RWPE1 (cell line): ENCODE measurements at places on chromosomes 1 and 21.

GRCh38 chr1:236016782-236017400, 48.0 kb downstream of the NID1 start:
- DNase-seq: peak; percentile 91

- no peak for DNase-seq
Measured at GRCh38 chr21:29578306-29578705, 279.6 kb downstream of the BACH1 start.

- DNase-seq: no peak
Measured at GRCh38 chr1:160630523-160631451, 16.1 kb downstream of the SLAMF1 start.

DNA sequence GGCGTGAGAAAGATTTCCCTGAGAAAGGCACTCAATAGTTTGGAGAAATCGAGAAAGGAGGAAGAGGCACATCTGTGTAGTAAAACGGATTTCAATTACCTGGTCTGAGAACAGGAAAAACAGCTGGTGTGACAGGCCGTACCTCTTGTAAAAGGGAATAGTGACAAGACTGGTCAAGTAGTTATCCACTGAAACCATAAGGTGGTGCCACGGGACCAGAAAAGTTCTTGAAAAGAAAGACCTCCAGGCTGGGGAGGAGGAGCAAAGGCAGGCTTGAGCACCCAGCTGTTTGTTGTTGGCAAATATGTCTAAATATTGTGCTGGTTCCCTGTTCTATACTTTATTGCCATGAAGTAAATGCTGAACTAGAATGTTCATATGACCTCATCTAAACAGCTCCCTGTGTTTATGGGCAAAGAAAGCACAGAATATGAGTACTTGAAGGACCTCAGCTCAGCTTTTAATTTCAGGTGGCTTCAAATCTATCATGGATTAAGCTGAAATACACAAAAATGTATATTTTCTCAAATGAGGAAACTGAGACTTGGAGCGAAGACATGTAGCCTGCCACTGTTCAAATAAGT, 4.0 kb downstream of the HAO2 start:
- peak; percentile 46 for DNase-seq

DNA sequence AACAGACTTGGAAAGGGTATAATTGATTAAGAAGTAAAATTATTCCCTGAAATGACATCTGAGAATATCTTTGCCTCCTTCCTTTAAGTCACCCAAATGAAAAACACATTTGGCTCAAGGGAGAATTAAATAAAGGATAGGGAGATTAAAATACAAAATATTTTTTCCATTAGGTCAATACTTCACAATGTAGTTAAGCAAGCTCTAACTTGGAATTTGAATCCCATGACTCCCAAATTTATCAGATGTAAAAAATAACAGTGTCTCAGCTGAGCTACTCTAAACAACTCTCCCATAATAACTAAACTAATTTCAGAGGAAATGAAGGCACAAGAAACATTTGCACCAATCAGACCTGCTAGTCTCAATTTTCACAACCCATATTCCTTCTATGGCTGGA, 6.5 kb upstream of the NMNAT2 start:
- DNase-seq: no peak

- no peak for DNase-seq
Measured at GRCh38 chr21:42833439-42833815, 45.9 kb downstream of the WDR4 start.

DNA sequence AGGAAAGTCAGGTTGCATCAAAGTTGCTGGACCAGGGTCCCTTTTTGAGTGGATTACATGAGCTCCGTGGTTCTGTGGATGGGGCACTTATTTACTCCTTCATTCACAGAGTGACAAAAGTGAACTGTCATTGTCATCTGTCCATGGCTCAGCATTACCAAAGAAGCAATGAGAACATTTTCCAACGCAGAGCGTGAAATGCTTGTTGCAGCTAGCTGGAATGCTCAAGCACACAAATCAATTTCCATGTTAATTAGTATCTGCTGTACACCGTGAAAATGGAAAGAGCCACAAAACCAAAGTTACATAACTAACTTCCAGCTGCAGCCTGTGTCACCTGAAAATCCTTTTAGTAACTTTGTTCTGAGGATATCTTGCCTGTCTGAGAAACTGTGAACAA, 78.9 kb downstream of the MT1HL1 start:
- no peak for DNase-seq

DNA sequence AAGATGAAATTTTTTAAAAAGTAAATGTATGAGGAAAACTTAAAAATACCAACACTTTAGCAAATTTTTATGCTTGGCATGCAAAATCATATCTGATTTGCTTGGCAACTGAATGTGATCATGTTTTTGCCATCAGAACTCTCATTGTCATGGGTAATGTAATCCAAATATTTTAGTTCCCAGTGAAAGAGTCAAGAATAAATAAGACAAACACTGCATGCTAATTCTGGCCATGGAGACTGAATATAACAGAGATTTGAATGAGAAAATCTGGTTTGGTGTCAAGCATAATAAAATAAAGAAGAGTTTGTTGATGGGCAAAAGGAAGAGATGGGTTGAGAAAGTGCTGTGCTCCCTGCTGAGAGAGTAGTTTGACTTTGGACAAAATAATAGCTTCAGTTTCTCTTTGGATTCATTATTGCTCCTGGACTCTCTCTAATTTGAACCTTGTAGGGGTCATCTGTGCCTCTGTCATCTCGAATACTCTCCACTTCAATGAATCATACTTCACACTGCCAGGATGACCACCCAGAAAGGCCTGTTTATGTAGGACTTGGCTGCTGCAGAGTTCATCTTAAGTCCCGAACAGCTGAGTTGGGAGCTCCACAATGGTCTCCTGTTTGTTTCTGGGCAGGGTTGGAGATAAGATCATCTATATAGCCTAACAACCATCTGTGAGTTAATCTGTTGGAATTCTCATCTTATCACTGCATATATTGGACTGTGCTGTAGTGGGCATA, 34.4 kb downstream of the ADAMTS1 start:
- DNase-seq: no peak

GRCh38 chr1:151638812-151639211, 27.0 kb downstream of the SNX27 start:
- no peak for DNase-seq

- DNase-seq: no peak
Measured at GRCh38 chr1:117032681-117033539, 27.2 kb upstream of the TTF2 start.

- no peak for DNase-seq
Measured at GRCh38 chr1:119626841-119627240, 21.2 kb downstream of the ZNF697 start.

- DNase-seq: no peak
Measured at GRCh38 chr1:58862728-58863385, 79.0 kb upstream of the JUN start.

- DNase-seq: no peak
Measured at GRCh38 chr1:214391873-214392645, 111.1 kb downstream of the SMYD2 start.

- DNase-seq: no peak
Measured at GRCh38 chr1:110627764-110628163, 21.6 kb upstream of the KCNA2 start.

GRCh38 chr1:47729685-47730084, 267.5 kb downstream of the TRABD2B start:
- no peak for DNase-seq

DNA sequence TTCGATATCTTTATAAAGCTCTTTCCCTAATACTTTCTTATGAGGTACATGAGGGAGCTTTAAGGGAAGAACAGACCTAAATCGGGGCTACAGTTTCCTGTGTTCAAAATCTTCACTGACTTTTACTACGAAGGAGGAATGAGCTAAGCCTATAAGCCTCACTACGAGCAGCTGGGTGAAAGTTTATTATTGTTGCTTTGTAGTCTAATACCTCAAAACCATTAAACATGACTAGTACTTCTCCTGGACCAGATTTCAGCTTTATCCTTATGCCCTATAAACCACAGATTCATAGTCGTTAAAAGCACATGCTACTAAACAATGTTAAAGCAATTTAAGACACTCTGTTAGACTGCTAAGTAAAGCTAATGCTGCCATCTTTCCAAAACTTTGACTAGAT, 30.2 kb downstream of the NDC1 start:
- DNase-seq: no peak

GRCh38 chr1:230256896-230257295, 169.2 kb downstream of the PGBD5 start:
- no peak for DNase-seq

DNA sequence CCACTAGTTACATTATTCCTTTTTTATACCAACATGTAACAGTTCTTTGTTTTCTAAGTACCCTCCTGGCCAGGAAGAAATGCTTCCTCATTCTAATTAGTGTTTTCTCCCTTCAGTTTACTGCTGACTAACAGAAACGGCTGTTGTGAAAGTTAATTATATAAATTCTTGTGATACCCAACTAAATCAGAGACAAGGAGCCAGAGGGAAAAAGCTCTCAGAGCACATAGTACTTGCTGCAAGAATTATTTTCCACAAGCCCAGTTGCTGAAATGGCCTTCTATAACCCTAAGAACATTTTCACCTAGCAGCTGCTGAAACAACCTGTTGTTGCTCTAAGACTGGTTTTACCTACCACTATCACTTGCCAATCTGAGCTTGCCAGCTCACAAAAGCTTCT, 82.4 kb downstream of the FAF1 start:
- DNase-seq: no peak

DNA sequence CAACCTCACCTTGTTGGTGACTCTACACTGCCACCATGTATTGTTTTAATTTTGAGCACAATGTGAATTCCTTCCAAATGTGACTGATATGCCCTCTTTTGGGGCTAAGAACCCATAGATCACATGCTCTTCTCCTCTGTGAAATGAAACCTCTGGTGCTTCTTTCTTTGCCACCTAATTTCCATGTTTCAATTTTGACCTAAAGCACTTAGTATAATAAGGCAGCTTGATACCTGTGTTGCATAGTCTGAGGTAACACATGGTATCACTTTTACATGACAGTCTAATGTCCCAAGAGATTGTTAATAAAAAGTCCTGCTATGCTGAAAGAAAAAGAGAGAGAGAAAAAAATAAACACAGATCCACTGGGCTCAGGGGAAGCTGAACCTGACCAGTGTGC, 24.2 kb downstream of the CLEC20A start:
- DNase-seq: no peak

DNA sequence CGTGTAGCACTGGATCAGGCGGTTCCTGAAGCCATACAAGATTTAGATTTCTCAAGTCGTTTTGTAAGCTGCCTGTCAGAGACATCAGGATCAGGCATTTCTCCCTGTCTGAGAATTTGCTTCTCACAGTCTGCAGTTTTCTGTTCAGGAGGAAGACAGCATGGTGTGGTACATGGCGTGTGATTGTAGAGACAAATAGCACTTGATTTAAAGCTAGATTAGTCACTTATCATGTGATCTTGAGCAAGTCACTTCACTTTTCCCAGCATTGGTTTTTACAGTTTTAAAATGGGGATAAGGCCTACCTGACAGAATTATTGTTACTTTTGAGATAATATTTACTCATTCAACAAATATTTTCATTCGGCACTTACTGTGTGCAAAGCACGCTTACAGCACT, 63.3 kb downstream of the AK4 start:
- no peak for DNase-seq

GRCh38 chr1:154747740-154748404, 122.2 kb downstream of the KCNN3 start:
- no peak for DNase-seq

DNA sequence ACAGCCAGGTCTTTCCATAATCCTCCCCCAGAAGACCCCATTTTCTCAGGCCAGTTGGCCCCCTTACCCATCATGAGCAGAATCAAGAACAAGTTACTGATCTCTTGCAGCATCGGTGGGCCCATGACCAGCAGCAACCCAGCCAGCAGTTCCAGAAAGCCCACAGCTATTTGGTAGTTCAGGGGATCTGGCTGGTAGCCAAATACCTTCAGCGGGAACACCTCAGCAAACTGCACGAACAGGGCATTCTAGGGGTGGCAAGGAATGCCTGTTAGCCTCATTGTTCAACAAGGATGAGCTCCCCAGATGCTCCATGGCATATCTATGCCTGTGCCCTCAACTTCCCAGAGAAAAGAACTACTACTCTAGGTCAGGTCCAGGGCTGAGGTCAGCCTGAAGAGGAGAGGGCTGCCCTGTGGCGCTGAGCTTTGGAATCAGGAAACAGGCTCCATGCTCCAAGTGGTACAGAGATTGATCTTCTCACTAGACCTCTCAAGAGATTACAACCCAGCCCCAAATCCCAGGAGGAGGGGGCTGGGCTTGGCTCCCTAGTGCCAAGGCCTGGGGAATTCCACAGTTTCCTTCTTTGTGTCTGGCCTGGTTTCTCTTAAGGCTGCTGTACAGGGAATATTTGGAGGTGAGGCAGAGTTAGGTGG, 1.3 kb downstream of the TMEM35B start:
- peak; percentile 5 for DNase-seq

DNA sequence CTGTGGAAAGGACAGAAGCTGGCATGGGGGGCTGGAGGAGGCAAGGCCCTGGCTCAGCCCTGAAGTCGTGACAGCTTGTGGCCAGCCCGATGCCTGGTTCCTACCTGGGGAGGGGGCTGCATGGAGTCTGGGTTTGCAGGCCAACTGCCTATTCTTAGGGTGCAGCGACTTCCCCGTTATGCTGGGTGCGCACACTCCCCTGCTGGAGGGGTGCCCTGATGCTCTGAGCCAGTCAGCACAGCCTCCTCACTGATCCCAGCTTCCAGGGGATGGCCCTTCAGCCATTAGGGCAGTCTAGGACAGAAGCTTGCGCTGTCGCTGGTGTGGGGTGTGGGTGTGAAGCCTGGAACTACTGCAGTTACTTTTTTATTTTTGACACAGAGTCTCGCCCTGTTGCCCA, 30.0 kb upstream of the SLC19A1 start:
- DNase-seq: no peak

DNA sequence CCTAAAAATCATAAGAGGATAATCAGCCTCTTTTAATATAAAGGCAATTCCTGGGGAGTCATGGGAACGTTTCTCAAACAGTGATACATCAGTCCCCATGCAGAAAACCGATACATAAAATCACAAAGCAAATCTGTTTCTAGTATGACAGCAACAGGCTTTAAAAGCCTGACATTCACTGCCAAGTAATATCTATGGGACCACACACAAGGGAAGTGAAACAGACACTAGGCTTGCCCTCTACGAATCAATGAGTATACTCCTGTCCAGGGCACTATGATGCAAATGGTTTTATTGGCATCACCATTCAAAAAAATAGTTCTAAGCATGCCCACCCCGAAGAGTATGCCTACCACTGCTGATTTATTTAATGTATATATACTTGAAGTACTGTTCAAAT, 54.4 kb downstream of the TIAM1 start:
- no peak for DNase-seq
